Dermis blood vessel endothelial cell (primary cell): ENCODE measurements at places on chromosomes 1 and 21.

GRCh38 chr1:94258873-94259331, 21.5 kb upstream of the ARHGAP29 start:
- peak; percentile 76 for DNase-seq

DNA sequence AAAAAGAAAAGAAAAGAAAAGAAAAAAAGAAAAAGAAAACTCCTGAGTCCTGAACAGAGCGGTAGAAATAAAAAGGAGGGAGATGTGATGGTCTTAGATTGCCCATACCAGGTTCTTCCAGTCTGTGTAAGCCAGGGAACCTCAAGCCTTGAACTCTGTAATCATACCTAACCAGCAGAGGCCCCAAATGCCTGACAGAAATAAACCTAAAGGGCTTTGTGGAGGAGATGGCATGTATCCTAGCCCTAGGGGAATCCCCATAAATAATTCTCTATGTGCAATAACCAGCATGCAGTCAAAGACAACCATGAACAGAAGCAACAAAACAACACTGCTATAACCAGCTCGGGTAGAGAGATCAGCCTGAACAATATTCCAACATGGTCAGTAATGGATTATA, 40.4 kb downstream of the USP48 start:
- DNase-seq: no peak

GRCh38 chr1:162560303-162561036, 1.1 kb upstream of the UAP1 start:
- no peak for DNase-seq

- DNase-seq: no peak
Observed at GRCh38 chr1:212979340-212980122, 29.2 kb downstream of the VASH2 start.

GRCh38 chr1:111455642-111456031, 6.4 kb downstream of the ATP5PB start:
- no peak for DNase-seq

GRCh38 chr21:43024439-43025136, 50.2 kb downstream of the PKNOX1 start:
- no peak for DNase-seq

DNA sequence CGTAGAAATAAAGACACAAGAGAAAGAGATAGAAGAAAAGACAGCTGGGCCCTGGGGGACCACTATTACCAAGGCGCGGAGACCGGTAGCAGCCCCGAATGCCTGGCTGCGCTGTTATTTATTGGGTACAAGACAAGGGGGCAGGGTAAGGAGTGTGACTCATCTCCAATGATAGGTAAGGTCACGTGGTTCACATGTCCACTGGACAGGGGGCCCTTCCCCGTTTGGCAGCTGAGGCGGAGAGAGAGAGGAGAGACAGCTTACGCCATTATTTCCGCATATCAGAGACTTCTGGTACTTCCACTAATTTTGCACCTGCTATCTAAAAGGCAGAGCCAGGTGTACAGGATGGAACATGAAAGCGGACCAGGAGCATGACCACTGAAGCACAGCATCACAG, 4.1 kb upstream of the TPRG1L start:
- no peak for DNase-seq

DNA sequence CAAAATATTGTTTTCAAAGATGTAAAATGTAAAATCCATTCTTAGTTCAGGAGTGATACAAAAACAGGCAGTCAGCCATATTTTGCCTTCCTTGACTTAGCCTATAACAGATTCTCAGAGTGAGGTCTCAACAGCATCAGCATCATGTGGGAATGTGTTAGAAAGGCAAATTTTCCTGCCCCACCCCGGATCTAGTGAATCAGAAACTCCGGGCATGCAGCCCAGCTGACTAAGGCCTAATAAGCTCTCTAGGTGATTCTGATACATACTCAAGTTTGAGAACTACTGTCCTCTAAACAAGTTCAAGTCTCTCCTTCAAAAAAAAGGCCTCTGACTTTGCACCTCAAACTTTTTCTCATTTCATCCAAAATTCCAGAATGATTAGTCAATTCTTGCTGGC, 46.9 kb upstream of the PRRC2C start:
- peak; percentile 78 for DNase-seq

DNA sequence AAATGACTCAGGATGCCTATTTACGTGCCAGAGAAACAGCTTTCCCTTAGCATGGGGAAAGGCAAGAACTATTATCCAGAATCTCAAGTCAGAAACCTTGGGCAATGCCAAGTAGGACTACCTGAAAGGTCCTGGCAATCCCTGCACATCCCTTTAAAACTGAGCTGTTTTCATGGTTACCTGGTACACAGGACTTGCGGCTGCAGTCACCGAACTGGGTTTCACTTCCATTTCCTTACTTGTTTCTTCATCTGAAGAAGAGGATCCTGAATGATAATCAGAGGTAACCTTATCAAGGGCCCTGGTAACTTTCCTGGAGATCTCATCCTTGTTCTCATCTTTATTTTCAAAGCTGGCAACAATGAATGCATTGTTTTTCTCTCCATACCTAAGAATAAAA, 14.3 kb downstream of the BTG3 start:
- no peak for DNase-seq

GRCh38 chr1:48931506-48932192, 155.0 kb upstream of the BEND5 start:
- DNase-seq: peak; percentile 3
